ENCODE measurements at places on chromosomes 1 and 21.
A peak's percentile ranks its signal among the peaks of the same experiment; 100 is the strongest.

GRCh38 chr21:43719748-43720538 is 1.0 kb downstream of the PDXK start:
- DNase-seq, result no peak

DNA sequence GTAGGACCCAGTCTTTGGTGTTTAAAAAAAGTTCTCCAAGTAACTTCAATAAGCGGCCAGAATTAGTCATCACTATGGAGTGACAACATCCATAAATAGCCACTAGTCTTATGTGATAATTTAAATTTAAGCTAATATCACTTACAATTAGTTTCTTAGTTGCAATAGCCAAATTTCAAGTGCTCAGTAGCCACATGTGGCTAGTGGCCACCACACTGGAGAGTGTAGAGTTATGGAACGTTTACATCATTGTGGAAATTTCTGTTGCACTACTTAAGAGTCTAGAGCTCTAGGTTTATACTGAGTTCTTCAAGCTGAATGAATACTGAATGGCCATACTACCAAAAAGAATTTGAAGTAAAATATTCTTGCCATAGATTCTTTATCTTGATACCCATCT is 121.1 kb downstream of the RUNX1 start:
- DNase-seq, result no peak

- no peak for DNase-seq
Measured at GRCh38 chr1:114063544-114063943, 84.3 kb downstream of the OLFML3 start.

DNA sequence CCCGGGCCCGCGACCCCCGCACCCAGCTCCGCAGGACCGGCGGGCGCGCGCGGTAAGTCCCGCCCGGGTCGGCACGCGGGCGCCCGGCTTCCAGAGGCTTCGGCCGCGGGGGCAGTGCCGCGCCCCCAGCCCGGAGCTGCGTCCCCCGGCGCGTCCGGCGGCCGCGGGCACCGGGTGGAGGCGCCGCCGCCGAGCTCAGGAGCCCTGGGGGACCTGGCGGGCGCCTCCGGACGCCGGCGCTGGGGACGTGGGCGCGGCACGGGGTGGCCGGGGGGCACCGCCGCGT is 227 bp downstream of the NBL1 start:
- no peak for DNase-seq

GRCh38 chr1:87017998-87018672 is 103.7 kb downstream of the HS2ST1 start:
- DNase-seq, result no peak

- no peak for DNase-seq
Measured at GRCh38 chr21:37146320-37147235, 73.5 kb downstream of the TTC3 start.

GRCh38 chr1:244368279-244368678 is 83.4 kb downstream of the ADSS2 start:
- no peak for DNase-seq

DNA sequence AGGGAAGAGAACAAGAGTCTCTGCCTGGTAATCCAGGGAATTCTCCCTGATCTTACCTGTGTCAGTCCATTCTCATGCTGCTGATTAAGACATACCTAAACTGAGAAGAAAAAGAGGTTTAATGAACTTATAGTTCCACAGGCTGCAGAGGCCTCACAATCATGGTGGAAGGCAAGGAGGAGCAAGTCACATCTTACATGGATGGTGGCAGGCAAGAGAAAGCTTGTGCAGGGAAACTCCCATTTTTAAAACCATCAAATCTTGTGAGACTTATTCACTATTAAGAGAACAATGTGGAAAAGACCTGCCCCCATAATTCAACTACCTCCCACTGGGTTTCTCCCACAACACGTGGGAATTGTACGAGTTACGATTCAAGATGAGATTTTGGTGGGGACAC is 34.2 kb upstream of the LRRC8B start:
- DNase-seq, result no peak

DNA sequence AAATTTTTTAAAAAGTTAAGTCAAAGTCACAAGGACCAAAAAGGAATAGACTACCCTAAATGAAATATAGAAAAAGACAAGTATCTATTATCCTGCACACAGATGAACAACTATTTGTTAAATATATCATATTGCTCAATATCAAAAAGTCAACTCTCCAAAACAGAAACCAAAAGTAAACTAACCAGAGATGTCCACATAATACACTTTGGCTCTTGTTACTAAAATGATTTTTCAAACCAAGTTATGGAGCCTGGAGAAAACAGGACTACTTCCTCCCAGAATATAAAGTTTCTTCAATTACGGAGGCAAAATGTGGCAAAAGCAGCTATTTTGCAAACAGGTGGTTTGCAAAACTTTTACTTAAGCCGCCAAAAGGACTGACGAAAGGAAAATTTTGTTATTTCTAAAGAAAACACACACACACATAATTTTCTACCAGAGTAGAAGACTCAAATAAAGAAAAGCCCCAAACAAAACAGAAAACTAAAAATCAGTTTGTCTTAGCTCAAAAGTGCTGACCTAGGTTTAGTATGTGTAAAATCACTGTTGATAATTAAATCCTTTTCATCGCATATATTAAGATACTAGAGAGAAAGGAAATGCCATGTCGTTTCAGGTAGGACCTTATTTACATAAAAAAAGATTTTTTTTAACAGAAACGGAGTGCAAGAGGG is 1.1 kb downstream of the DPYD start:
- peak; percentile 13 for DNase-seq
